ENCODE measurements at places on chromosomes 1 and 21.
A peak's percentile ranks its signal among the peaks of the same experiment; 100 is the strongest.

- DNase-seq = no peak
These were observed 518.9 kb downstream of the BRINP3 start for GRCh38 chr1:189958756-189959155.

DNA sequence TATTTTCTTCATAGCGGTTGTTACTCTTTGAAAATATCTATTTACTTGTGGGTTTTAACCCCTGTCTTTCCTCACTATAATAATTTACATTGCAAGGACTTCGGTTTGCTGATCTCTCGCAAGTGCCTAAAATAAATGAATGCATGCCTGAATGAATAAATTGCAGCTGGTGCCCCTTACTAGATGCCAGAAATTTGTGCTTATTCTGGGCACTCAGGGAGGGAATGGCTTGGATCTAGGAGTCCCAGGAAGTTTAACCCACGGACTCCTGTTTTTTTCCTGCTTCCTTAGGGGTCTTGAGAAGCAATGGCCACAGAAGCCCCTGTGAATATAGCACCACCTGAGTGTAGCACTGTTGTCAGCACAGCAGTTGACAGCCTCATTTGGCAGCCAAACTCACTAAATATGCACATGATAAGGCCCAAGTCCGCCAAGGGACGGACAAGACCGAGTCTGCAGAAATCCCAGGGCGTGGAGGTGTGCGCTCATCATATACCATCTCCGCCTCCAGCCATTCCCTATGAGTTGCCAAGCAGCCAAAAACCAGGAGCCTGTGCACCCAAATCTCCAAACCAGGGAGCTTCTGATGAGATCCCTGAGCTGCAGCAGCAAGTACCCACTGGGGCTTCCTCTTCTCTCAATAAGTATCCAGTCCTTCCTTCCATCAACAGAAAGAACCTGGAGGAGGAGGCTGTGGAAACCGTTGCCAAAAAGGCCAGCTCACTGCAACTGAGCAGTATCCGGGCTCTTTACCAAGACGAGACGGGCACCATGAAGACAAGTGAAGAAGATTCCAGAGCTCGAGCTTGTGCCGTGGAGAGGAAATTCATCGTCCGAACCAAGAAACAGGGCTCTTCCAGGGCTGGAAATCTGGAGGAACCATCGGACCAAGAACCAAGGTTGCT is 4.2 kb upstream of the PLA2G2C start:
- no peak for DNase-seq

GRCh38 chr1:108007070-108007469 is 42.1 kb upstream of the VAV3 start:
- DNase-seq = no peak

GRCh38 chr1:6958407-6959030 is 173.3 kb downstream of the CAMTA1 start:
- DNase-seq = no peak

GRCh38 chr1:228148935-228149405 is 760 bp upstream of the GJC2 start:
- DNase-seq = no peak

GRCh38 chr1:84539972-84540371 is 33.6 kb upstream of the GNG5 start:
- DNase-seq = no peak

- no peak for DNase-seq
These were observed 33.3 kb downstream of the ALG14 start for GRCh38 chr1:95039360-95040031.

GRCh38 chr1:206544562-206545257 is 37.4 kb downstream of the RASSF5 start:
- peak; percentile 54 for DNase-seq

DNA sequence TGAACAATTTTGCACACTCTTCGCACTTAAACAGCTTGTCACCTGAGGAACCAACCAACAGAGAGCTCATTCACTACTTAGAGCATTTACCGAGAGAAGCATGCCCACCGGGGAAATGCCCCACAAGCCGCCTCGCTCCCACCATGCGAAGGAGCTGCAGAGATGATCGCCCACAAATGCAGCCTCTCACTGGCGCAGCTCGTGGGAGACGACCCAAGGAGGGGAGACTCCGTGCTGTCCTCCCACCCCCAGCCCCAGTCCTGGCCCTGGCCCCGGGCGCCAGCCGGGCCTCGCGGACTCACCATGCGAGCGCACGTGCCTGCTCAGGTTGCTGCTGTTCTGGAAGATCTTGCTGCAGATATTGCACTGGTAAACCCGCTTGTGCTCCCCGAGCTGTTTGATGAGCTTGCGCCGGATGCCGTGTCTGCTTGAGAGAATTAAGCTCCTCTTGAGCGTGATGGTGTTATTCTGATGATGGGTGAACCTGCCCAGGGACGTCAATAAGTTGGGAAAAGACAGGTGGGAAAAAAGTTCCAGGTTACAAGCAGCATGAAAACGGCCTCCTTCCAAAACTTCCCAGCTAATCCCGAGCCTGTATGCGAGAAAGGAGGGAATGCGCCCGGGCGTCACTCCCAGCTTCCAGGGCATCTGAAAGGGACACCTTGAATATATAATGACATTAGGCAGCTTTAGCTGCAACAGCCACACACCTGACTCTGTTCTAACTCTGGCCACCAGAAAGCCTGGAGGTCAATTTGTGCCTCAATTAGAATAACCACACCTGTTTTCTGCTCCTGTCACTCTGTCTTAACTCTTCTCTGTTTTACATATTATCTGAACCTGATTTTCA is 42.8 kb downstream of the PRDM15 start:
- no peak for DNase-seq

DNA sequence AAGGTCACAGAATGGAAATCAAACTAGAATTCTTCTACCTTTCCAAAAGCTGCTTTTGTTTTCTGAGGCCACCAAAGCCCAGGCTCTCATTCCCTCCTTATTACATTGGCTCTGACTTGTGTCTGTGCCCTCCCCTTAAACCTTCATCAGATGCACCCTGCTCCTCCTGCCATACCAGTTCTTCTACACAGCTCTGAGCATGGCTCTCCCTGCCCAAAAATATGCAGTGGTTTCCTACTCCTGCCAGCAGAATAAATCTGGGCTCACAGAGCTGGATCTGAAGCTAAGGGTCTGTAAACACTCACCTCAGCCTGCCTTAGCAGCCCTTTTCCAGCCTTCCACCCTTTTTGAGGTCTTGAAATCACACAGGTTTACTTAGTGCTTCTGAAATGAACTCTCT is 55.0 kb downstream of the TTC3 start:
- no peak for DNase-seq

DNA sequence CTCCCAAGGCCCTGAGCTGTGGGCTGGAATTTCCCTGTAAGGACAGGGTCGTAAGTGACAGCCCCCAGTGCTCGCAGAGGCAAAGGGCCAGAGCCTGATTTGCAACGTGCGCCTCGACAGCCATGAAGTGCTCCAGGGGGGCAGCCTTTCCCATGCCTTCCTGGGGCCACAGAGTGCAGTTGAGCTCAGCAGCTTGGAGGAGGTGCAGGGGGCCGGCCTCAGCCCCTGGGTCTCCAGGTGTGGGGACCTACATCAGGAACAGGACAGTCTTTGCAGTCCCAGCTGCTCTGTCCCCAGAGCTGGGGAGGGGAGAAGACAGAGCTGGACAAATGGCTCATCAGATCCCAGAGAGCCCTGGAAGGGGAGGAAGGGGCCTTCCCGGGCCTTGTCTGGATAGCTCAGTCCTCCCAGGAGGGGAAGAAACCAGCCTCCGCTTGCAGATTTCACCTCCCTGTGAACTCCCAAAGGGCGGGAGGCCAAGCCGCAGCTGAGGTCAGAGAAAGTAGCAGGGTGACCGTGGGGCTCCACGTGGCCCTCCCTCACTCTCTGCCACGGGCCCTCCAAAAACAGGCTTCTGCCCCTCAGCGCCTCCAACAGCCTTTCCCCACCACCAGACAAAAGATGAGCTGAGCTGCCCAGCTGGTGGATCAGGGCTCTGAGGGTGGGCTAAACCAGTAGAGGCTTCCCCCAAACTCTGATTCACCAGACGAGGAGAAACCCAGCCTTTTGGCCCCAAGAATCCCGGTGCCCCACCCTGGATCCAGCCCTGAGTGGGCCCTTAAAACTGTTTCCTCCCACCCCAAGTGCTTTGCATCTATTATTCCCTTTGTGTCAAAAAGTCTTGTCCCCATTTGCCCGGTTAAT is 76.5 kb downstream of the DHRS3 start:
- no peak for DNase-seq

DNA sequence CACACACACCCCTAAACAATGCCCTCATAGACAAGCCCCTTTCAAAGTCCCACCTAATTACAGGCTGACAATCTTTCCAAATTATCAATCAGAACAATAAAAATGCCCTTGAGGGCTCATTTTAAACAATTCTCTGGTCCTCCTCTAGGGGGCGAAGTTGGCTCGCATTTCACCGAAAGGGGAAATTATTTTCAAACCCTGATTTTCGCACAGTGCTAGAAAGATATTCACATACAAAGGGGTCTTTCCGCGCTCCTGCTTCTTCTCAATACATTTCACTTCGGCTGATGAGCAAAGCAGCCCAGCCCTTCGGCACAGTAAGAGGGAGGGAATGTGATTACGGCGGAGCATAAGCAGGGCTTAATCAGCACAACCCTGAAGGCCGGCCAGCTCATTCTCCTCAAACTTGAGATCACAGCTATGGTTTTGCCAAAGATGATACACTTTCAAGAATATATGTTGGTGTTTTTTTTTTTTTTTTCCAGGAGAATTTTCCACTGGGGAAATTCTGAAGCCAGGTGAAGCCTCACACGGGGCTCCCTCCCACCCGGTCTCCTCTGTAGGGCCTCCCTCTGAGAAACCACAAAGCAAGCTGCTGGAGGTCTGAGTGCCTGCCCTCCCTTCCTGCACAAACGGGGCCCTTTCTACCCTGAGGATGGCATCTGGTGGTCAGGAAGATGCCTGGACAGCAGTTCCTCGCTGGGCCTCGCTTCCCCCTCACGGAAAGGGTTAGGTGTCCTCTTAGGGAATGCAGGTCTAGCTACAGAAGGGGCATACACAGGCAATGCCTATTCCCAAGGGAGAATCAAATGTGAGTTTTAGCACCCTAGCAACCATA is 66.9 kb downstream of the GNG12 start:
- DNase-seq = peak; percentile 52

GRCh38 chr1:231183639-231184590 is 22.1 kb downstream of the TRIM67 start:
- DNase-seq = no peak

GRCh38 chr21:31310750-31311149 is 33.3 kb downstream of the TIAM1 start:
- no peak for DNase-seq

DNA sequence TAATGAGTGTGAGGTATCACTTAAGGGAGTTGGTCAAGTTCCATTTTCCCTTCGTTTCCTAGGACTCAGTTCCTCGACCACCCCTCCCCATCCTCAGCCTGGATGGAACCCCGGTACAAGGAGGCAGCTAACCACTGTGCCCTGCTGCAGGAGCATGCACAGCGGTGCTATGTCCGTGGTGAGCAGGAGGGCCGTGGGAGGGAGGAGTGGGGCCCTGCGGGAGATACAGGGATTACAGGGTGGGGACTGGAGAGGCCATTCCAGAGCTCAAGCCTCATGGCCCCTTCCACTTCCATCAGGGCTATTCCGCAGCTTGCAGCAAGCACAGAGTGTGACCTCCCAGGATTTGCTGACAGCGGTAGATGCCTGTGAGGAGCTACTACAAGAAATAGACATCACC is 25.8 kb downstream of the HYI start:
- no peak for DNase-seq

GRCh38 chr1:159598196-159598595 is 10.6 kb downstream of the APCS start:
- DNase-seq = no peak

- no peak for DNase-seq
These were observed 1.0 kb downstream of the GATAD2B start for GRCh38 chr1:153921803-153922075.

DNA sequence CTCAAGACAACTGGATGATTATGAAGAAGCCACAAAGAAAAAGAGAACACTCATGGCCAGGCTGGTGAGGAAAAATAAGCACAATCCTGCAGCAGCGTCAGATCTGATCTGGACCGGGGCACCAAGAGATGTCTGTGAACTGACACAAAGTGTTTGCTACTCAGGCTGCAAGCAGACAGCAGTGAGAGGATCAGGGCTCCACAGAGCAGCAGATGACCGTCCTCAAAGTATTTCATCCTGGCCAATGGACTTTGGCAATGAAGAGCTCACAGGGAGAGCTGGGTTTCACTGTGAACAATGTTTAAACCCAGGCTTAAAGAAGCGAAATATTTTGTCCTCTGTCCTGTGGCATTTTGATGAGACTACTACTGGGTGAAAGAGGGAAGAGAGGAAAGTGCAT is 299.2 kb downstream of the GPATCH2 start:
- no peak for DNase-seq

- DNase-seq = no peak
These were observed 135.5 kb downstream of the ESRRG start for GRCh38 chr1:216587715-216588114.

- DNase-seq = no peak
These were observed at the start of gene ARL8A for GRCh38 chr1:202144402-202145067. Gene ARL8A, minus strand, starts transcription at chr1:202144737. Its CDS starts 165 bp downstream, at chr1:202144572.

GRCh38 chr1:90510143-90510542 is 207.0 kb downstream of the BARHL2 start:
- DNase-seq = no peak

GRCh38 chr1:2975466-2976179 is 45.6 kb upstream of the ACTRT2 start:
- no peak for DNase-seq

- DNase-seq = no peak
These were observed 51.7 kb downstream of the WNT9A start for GRCh38 chr1:227895828-227896685.

DNA sequence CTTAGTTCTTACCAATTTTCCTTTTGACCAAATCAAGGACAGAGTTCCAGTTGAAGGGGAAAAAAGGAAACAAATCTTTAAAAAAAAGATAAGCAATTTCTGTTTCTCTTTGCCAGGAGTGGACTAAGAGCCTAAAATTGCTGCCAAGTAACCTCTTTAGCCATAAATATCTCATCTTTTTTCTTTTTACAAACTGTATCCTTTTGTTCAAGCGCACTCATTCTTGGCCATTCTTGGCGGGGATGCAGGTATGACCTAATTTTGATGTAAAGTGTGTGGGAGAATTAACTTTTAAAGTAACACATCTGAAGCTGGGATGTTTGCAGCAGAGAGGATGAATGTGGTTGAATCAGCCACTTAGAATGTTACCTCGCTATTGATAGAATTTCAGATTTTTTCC is 13.4 kb upstream of the KIF1B start:
- DNase-seq = no peak

GRCh38 chr1:90722874-90723589 is 5.9 kb upstream of the BARHL2 start:
- DNase-seq = no peak

GRCh38 chr21:44423941-44424607 is 31.2 kb upstream of the LRRC3 start:
- no peak for DNase-seq

- DNase-seq = no peak
These were observed 71.9 kb upstream of the KLHDC7A start for GRCh38 chr1:18408656-18409370.

DNA sequence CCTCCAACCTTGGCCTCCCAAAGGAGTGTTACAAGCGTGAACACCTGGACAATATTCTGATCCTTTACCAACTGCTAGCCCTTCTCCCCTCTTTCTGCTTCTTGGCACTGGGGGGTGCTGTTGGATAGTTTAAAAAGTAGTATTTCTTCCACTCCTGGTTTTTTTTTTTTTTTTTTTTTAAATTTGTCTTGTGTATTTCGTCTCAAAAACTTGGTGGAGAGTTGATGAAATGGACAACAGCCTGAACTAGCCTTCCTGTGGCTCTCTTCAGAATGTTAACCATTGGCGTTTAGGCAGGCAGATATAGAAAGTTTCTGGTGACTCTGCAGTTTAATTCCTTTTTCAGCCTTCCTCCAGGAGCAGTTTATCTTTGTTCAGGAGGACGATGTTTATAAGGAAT is 69.7 kb upstream of the USP24 start:
- DNase-seq = peak; percentile 14

GRCh38 chr1:184012187-184012586 is 25.3 kb downstream of the COLGALT2 start:
- no peak for DNase-seq
